Large intestine (tissue), 12 donors: ENCODE measurements at places on chromosomes 6 and 20. TPM values are rescaled to one million over a fixed set of nuclear protein-coding genes. Genes with fewer than 3 reads are reported as not detected.

GRCh38 chr20:38628580-38629470 is 27.2 kb downstream of the ARHGAP40 start:
- no peak overlapping the region for H3K4me3 ChIP-seq
- DNase-seq, result no peak
- no peaks in the 10 kb centered on the region for H3K36me3 ChIP-seq
- H3K27ac ChIP-seq, result no peak overlapping the region
- H3K27me3 ChIP-seq, result no peaks in the 10 kb centered on the region

- DNase-seq, result no peak
- no peak overlapping the region for H3K4me3 ChIP-seq
- no peak overlapping the region for H3K27ac ChIP-seq
- H3K27me3 ChIP-seq, result no peaks in the 10 kb centered on the region
Measured at GRCh38 chr6:64217721-64218620, 582.4 kb downstream of the PHF3 start.

The TMC2 gene
- polyA plus RNA-seq, result 0.45 TPM

The MOXD1 gene
- polyA plus RNA-seq, result 13.6 TPM

The CNR1 gene
- polyA plus RNA-seq, result 14.8 TPM
